NCI-H1436 treated with DMSO at 0.1 percent for 48 hours (cell line): ENCODE measurements at places on chromosomes 5 and 9.

DNA sequence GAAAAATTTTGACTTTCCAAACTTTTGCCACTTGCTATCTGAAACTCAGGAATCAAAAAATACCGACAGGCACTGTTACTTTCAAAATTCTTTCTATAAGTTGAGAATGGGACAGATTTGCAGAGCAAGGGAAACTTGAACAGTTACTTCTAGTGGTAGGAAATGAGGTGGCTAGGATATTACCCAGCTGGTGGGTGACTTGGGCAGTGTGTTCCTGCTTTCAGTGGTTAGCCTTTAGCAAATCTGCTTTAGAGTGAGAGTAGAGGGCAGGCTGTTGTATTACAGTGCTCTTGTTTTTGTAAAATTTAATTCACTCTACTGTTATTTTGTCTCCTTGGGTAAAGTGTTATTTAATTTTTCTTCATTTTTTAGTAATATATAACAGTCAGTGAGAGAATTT lies 40.2 kb upstream of the ROPN1L start:
- no peak for DNase-seq

DNA sequence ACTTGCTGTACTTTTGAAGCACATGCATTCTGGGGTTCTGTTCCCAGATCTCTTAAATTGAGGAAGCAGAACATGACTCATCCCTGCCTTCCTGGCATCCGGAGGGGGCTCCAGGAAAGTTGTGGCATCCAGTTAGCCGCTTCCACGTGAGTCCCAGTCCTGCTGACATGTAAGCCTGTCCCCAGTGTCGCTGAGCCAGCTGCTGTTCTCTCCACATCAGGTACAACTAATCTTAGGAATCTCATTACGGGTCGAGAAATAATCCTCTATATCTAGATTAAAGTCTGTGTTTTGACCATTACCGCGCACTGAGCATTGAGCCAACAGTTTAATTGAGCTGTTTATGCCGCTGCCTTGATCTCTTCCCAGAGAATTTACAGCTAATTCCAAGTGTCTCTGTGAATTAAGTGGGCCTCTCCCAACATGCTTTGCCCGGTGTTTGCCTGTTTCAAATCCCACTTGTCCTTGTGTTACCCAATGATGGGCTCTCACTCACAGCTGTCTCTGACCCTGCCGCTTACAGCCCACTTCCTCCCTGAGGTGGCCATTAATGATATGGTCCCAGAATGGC lies 10.5 kb upstream of the SHB start:
- no peak for DNase-seq

DNA sequence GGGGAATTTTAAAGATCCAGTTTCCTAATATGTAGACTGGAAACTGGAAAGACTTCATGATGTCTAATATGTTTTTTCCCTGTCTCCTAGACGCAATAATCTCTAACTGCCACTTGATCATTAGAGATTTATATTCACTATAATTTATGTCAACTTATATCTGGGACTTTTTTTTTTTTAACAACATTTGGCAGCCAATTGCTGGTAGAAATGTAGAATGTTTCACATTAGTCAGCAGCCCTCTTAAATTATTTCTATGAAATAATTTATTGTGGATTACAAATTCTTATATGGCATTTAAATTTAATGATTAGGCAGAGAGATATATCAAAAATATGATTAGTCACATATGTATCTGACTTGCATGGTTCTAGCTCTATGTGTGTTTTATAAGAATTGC lies 48.2 kb downstream of the TMEM174 start:
- DNase-seq, result no peak

GRCh38 chr5:38551030-38552017 lies 5.1 kb downstream of the LIFR start:
- no peak for DNase-seq

- no peak for DNase-seq
These were observed 7.9 kb downstream of the C9orf50 start for GRCh38 chr9:129612815-129613519.

GRCh38 chr5:124652514-124652819 lies 94.0 kb downstream of the ZNF608 start:
- no peak for DNase-seq

GRCh38 chr9:115035841-115036612 lies 81.9 kb downstream of the TNC start:
- DNase-seq, result no peak

GRCh38 chr5:172770374-172770674 lies 671 bp downstream of the DUSP1 start:
- DNase-seq, result no peak

DNA sequence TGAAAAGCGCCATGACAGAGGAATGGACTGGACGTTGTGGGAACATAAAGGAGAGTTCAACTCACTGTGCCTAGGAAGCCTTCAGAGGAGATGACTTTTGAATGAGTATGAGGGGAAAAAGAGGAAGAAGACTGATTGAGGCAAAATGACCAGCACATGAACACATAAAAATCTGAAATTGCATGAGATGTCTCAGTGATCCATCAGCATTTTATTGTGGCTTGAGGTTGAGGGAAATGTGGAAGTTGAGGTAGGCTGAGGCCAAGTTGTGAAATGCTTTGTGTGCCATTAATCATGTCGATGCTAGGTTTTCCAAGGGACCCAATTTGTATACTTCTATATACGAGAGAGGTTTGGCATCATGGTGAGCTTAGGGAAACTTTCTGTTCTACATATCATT lies 140.9 kb upstream of the TLX3 start:
- no peak for DNase-seq

DNA sequence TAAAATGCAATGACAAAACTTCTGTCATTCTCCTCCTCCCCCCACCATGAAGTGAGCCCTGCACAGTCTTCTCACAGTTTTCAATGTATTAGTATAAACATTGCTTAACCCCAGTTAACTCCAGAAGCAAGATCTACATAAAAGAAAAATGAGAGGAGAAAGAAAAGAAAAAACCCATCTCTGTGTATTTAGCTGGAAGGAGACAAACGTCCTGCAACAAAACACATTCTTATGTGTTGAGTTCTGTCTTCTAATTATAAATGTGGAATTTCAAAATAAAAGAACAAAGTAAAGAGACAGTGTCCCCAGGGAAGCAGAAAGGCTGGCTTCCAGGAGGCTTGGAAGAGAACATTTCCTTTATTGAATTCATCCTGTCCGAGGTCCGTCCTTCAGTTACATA lies 491.9 kb upstream of the TUSC1 start:
- DNase-seq, result no peak

DNA sequence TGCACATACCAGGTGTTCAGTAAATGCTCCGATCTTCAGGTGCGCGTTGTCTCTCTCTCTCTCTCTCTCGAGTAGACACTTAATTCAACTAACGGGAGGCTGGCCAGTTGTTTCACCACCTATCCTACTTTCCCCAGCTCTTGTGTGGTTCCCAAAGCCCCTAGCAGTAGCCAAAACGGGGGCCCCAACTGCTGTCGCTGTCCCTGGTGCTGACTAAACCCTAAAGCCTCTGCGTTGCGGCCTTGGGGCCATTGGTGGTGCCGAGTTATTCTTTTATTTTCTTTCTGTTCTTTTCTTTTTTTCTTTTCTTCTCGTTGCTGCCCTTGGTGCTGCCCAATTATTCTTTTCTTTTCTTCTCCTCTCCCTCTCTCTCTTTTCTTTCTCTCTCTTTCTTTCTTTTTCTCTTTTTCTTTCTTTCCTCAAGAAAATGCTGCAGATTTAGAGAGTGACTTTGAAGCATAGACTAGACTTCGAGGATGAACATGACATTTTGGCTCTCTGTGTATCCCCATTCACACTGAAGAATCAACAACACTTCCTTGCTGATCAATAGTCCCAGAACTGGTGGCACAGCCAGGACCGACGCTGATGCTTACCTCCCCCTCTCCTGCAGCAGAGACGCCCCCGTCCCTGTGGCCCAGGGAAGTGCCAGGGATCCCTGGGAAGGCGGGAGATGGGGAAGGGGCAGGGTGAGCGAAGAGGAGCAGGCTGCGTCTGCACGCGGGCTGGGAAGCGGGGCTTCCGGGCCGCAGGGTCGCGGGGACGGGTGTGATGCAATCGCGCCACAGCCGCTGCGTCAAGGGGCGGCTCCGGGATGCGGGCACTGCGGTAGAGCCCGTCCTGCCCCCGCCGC lies at the start of gene FBLL1:
Gene FBLL1 (plus strand): TSS at position 785 of the 853 bp plus-strand sequence. CDS start 200 bp downstream, outside the sequence.
- DNase-seq, result no peak

GRCh38 chr5:73513996-73514395 lies 15.8 kb downstream of the BTF3 start:
- no peak for DNase-seq

DNA sequence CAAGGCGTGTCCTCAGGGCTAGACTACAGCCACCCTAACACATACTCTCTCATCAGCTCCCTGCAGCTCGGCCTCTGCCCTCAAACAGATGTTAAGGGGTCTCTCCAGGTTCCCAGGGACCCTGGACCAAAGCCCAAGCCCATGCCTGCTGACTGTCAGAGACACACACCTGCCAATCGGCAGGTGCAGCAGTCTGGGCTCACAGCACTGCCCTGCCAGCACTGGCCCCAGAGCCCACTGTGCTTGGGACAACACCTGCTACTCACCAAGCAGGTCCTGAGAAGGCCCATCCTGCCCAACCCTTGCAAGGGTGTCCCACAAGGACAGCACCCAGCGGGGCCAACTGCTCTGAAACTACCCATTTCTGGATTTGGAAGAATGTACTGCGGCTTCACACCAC lies 20.2 kb upstream of the ZDHHC11 start:
- no peak for DNase-seq

GRCh38 chr5:100539519-100539918 lies 4.3 kb downstream of the FAM174A start:
- no peak for DNase-seq

DNA sequence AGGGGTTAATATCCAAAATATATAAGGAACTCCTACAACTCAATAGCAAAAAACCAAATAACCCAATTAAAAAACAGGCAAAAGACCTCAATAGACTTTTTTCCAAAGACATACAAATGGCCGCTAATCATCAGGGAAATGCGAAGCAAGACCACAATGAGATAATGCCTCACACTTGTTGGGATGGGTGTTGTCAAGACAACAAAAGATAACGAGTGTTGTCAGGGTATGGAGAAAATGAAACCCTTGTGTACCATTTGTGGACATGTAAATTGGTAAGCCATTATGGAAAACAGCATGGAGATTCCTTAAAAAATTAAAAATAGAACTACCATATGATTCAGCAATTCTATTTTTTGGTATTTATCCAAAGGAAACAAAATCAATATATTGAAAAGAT lies 620.2 kb downstream of the ACTL7B start:
- DNase-seq, result no peak

- no peak for DNase-seq
These were observed 259.4 kb upstream of the VLDLR start for GRCh38 chr9:2362150-2362549.

GRCh38 chr5:146039420-146039819 lies 66.0 kb downstream of the PLAC8L1 start:
- no peak for DNase-seq

GRCh38 chr5:55923177-55923771 lies 71.5 kb downstream of the IL6ST start:
- DNase-seq, result no peak

DNA sequence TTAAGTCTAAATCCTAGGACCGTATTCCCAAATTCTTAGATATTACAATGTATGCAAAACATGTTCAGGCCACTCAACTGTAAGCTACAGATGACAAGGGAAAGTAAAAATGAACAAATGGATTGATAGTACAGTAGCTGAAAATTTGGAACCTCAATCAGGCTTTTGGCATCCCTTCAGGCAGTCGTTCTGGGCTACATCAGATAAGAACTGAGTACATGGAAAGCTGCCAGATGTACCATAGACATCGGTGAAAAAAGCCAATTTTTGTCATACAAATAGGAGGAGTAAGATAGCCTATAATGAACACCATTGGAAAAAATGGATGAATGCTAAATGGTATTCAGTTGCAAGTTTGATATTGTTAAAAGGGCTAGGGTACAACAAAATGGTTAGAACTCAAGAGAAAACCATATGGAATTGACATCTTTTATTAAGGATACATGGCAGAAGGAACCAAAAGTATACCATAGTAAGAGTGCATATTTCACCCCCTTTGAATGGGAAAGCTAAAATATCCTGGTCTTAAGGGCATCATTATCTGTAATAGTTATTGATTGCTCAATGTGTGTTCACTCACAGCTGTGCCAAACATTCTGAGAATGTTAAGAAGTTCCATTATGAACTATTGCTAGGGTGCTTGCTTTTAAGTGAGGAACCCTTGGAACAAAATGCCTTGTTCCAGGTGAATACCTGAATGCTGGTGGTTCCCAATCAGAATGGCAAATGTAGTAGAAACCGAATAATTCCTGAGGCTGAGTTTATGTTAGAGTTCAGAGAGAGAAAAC lies 86.4 kb downstream of the NR3C1 start:
- DNase-seq, result no peak

DNA sequence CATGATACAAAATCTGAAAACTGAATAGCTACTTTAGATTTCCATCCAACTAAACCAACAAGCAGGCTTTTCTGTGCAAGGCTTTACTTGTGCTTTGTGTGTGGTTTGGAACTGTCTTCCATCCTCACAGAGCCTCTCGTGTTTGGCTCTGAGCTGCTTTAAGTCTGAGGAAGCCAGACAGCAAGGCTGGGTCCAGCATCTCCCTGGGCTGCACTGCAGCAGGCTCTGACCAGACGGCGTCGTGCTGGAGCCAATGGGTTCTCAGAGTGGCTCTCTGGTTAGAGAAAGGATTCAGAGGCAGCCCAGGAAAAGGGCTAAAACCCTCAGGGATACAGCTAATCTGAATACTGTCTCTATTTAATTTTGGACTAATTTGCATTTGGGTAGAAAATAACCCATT lies 207.9 kb upstream of the EFNA5 start:
- no peak for DNase-seq

DNA sequence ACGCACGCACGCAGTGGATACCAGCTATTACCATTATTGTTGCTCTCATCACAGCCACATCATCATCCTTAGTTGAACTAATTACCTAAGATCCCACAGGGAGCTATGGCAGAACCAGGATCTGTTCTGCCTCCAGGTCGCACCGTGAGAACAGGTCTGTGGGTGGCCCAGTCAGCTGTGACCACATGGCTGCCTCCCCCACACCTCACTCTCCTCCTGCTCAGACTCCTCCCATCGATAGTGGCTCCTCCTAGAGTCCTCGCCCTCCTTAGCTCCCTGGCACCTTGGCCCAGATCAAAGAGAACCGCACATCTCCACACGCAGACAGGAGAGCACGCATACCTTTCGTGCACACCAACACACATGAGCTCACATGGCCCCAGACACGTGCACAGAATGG lies 32.4 kb upstream of the RPL26L1 start:
- DNase-seq, result no peak

DNA sequence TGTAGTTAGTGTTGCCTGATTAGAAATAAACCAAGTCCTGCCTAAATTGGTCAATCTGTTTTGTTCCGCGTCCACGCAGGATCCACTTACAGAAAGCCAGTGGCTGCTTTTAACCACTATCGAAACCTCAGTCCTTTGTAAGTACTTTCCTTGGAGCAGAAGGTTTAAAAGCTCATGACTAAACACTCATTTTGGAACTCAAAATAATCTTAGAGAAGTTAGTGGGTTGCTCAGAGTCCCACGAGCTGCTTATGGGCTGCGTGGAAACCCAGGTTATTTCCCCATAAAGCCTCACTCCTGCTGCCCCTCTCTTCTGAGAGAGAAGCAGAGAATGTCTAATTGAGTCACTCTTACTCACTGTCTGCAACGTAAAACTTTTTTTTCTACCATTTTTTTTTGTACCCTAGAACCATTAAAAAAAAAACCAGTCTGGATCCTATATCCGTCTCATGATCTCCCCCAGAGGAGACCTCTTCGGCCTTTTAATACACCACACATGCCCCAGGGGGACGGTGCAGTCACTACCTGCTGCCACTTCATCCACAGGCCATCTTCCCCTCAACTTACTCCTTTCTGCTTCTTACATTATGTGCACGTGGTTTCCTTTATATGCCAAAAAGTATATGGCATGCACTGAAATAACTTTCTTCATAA lies 7.6 kb downstream of the BASP1 start:
- no peak for DNase-seq
